Muscle of leg (tissue), 16 donors: ENCODE measurements at places on chromosomes 5 and 9.

DNA sequence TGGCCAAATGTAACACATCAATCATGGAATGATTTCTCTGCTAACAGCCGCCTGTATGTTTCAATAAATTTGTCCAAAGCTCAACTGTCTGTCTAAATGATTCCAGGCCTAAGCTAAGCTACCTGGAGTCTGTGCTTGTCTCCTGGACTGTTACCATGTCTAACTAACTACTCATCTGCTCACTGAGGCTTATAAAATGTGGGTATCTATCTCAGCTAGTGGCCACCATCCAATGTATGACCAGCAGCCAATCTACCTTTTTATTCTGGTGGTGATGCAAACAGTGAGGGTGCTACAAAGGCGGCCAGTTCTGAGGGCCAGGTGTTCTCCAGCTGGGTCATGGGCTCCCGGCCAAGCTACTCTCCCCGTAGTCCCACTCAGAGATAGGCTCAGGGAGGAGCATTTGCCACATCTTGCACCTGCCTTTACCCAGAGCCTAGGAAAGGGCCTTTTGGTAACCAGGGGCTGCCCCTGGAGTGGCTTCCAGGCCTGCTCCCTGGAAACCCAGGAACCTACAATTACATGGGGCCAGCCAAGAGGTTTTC, 59.1 kb downstream of the PFDN1 start:
- DNase-seq = no peak

DNA sequence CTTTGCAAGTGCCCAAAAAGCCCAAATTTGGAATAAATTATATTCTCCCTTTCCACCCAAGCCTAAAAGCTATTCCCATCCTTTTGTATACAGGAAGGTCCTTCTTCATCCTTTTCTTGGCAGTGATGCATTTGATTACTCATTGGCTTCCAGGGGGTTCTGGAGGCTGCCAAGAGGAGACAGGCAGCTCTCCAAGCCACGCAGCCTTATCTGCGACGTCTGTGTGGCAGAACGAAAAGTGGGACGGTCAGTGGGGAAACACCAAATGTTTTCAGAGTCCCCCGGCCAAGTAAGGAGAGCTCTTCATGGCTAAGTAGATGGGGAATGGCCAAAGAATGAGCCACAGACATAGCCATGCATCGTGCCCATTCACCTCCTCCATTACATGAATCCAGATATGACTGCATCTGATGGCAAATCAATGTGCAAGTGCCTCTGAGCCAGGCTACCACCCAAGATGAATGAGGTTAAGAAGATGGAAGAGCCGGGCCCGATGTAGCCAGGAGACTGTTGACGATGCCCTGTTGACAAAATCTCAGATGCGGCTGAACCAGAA, 12.1 kb downstream of the ADAM19 start:
- no peak for DNase-seq

DNA sequence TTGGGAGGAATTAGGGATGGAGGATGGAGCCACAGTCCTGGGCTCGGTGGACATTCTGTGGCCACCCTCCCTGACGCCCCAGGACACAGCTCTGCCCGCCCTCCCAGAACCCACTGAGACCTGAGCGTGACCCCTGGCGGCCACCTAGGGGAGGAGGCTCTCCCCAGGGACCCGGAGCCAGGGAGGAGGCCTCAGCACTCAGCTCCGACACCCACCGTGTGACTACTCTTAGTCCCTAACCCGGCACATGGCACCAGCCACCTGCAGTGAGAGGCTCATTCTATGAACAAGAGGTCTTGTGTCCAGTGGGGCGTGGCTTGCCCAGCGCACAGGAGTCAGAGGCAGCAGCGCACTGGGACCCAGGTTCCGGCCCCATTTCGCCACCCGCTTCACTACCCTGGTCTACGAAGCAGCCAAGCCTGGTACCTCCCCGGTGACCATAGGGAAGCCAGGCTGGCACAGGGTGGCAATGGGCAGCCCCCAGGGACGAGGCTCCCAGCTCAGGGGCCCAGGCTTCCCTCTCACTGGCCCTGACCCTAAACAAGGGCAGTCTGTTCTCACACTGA, 10.2 kb downstream of the SARDH start:
- no peak for DNase-seq

DNA sequence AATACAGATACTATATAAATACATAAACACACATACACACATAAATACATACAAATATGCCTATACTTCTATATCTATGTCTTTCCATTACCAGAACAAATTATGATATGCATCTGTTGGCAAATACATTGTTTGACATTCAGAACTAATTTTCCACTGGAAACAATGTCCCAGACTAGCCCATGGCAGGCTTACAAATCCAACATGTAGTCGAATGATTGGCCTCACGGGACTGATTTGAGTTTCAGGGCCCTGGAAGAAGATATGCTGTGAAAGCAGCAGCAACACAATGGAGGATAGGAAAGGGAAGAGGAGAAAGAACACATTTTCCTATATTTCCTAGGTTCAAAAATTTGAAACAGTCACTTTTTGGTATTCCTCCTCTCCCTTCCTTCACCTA, 881.1 kb upstream of the DMAC1 start:
- DNase-seq = peak; percentile 70

- no peak for DNase-seq
These were observed 34.5 kb upstream of the SPARC start for GRCh38 chr5:151721087-151721646.

GRCh38 chr5:134406390-134406789, 5.3 kb downstream of the CDKN2AIPNL start:
- DNase-seq = no peak

- DNase-seq = peak; percentile 62
These were observed 65.9 kb downstream of the DAP start for GRCh38 chr5:10695055-10695649.

- no peak for DNase-seq
These were observed 76.1 kb downstream of the ADAMTS2 start for GRCh38 chr5:179268966-179269693.

GRCh38 chr9:127182901-127183746, 60.7 kb upstream of the ANGPTL2 start:
- no peak for DNase-seq

GRCh38 chr5:135448071-135448739, 1.1 kb upstream of the DCANP1 start:
- no peak for DNase-seq

DNA sequence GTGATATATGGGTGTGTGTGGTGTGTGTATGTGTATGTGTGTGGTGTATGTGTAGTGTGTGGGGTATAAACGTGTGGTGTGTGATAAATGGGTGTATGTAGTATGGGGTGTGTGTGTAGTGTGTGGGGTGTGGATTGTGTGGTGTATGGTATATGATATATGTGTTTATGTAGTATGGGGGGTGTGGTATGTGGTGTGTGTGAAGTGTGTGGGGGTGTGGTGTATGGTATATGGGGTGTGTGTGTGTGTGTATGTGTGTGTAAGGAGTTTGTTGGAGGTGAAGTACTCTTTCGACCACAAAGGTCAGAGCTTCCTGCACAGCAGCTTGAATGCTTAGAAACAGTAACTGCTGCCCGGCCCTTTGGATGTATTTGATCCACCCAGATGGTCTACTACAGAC, 145.2 kb upstream of the IQGAP2 start:
- DNase-seq = no peak

DNA sequence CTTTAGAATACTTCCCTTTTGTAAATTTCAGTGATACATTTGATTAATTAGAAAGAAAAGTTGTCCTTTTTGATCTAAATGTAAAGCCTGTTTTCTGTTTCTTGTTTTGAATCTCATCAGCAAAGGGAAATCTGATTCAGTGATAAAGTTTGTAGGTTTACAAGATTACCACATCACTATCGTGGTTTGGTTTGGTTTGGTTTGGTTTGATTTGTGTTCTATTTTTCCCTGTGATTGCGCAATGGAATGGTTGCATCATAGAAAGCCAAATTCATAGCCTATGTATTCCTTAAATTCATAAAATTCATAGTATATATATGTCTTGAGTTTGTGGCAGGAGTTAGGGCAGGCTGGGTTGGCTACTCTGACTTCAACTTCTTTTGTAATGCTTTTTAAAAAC, 15.2 kb downstream of the SRFBP1 start:
- no peak for DNase-seq

- DNase-seq = peak; percentile 50
These were observed 1.4 kb downstream of the GNAQ start for GRCh38 chr9:78030296-78030552.

GRCh38 chr9:23702311-23702922, 123.6 kb downstream of the ELAVL2 start:
- no peak for DNase-seq

GRCh38 chr9:92989561-92989960, 42.2 kb downstream of the FGD3 start:
- no peak for DNase-seq

DNA sequence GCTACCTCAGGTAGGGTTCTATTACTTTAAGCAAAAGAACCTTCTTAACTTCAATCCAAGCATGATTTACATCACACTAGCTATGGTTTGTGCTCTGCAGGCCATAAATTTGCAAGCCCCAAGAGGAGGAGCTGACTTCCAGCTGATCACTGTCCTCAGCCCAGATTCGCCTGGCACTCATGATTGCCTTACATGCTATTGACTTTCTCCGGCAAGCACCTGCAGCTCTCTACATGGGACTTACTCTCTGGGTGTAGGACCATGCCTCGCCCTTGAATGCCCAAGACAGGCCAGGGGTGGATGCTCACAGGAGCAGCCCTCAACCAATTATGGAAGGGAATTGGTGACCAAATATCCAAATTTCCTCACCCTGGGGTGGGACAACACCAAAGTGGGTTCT, 99.8 kb downstream of the ESM1 start:
- DNase-seq = no peak

GRCh38 chr9:567128-567746, 274.3 kb upstream of the DMRT1 start:
- DNase-seq = no peak

DNA sequence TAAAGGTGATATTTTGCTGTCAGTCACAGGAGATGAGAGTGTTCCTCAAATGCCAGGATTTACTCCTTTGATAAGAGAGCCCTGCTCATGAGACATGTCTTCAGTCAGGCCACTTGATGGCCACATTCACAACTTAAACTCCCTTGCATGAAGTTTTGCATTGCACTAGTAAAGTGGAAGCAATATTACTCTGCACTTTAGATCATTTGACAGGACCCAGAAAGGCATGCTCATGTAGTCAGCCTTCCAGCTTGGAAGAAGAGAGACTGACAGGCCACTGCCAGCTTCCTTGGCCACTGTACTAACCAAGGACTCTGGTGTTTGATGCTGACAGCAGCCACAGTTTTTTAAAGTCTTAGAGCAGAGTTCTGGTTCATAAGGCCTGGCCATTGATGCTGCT, 42.6 kb downstream of the NPR3 start:
- DNase-seq = peak; percentile 23

GRCh38 chr5:56148453-56148971, 84.6 kb downstream of the ANKRD55 start:
- DNase-seq = peak; percentile 67

DNA sequence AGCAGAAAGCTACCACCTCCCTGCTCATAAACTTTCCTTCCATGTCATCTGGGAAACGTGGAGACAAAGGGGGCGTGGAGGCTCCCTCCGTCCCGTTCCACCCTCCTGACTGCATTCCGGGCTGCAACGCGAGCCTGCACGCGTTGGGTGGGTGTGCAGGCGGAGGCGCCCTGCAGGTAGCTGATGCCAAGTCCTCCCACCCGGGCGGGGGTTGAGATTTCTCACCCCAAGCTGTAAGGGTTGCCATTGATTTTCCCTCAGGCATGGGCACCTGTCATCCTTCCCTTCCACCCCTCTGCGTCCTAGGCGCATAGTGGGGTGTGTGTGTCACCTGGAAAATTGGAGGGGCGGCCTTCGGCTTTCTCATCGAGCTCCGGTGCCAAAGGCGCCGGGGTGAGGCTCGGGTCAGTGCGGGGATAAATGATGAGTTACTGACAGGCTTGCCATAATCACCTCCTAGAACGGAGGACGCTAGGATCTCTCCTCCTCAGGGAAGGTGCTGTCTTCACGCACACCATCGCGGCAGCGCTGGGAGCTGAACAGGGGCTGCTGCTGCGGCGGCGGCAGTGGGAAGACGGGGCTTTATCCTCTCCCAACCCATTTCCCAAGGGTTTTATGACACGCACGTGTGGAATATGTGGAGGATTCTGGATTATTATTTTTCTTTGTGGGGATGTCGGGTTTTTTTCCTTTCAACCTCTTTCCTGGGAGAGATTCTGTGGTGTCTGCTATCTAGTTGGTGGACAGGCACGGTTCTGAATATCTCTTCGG, 973 bp downstream of the PLPPR1 start:
- no peak for DNase-seq

GRCh38 chr9:131674425-131675421, 65.2 kb downstream of the RAPGEF1 start:
- DNase-seq = no peak
